DMS79 (cell line): ENCODE measurements at places on chromosomes 12 and 14.

- peak; percentile 49 for DNase-seq
Observed at GRCh38 chr12:132710405-132711079, at the start of gene PGAM5. Gene PGAM5, plus strand, starts transcription at chr12:132710842. Its CDS starts 35 bp downstream, at chr12:132710877.

DNA sequence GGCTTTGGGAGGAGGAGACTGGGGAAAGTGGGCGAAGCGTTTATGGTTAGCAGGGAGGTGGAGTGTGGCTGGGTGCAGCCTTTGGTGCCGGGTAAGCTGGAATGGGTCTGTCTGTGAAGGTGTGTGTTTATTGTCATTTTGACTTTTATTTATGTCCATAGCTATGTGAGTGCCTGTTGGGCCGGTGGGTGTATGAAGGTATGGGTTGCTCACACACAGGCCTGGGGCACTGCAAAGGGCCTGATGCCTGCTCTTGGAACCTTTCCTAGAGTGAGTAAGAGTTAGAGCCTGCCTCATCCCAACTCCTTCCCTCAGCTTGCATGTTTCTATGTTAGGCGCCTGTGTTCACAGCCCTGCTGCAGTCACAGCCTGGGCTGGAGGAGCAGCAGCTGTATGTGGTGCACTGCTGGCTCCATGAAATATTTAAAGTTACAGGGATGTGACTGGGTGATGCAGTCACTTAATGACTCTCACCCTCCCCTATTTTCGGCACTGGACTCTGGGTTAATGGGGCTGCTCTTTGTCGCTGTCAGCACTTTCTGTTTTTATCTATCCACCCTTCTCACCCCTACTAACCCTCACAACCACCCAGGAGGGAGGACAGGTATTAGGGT, 2.6 kb upstream of the PPP1R1A start:
- no peak for DNase-seq

DNA sequence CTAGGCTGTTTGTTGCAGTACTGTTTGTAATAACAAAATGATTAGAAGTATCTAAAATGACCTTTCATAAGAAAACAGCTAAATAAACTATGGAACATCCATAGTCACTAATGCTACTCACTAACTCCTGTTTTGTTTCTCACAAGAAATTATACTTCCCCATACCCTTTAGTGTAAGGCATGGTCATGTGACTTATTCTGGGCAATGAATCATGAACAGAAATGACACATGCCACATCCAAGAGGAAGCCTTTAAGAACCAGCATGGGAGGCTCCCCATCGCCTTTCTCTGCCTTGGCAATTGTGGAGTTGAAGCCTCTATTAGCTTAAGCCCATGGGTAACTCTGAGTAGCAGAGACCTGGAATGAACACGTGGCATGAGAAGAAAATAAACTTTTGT, 49.3 kb downstream of the KSR2 start:
- DNase-seq = no peak

- no peak for DNase-seq
Observed at GRCh38 chr12:28513983-28514382, 323.7 kb downstream of the CCDC91 start.

DNA sequence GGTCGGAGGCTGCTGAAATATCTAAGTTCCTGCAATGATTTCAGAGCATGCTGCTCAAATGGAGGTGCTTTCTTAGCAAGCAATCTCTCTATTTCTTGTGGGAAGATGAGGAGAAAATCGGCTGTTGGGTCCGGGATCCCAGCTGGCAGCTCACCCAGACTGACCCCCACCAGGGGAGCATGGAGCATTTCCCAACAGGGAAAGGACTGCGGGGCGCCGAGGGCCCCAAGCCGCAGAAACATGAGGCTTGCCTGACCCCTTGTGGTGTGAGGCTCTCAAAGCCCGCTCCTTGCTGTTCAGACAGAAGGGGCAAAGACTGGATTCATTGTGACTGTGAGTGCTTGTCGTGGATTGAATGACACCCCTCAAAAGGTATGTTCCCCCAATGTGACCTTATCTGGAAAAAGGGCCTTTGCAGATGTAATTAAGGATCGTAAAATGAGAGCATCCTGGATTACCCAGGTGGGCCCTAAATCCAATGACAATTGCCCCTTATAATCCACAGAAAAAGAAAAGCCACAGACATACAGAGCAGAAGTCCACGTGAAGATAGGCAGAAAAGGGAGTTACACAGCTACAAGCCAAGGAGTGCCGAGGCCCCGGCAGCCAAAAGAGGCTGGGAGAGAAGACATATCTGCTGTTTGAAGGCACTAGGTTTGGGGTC, 116.3 kb upstream of the VASH1 start:
- DNase-seq = peak; percentile 21

DNA sequence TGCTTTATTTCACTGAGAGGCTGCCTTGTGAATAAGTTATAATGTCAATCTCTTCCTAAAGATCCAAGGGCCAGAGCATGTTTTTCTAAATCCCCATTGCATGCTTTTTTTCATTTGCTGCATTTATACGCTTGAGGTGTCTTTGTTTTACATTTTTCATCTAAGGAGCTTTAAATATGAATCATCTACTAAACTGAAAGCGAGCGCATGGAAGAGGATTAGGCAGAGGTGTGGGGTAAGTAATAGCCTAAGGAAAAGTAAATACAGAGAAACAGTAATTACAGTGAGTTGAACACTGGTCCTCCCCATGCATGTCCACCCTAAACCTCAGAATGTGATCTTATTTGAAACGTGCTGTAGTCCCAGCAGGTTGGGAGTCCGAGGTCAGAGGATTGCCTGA, 76.4 kb upstream of the METAP2 start:
- no peak for DNase-seq

DNA sequence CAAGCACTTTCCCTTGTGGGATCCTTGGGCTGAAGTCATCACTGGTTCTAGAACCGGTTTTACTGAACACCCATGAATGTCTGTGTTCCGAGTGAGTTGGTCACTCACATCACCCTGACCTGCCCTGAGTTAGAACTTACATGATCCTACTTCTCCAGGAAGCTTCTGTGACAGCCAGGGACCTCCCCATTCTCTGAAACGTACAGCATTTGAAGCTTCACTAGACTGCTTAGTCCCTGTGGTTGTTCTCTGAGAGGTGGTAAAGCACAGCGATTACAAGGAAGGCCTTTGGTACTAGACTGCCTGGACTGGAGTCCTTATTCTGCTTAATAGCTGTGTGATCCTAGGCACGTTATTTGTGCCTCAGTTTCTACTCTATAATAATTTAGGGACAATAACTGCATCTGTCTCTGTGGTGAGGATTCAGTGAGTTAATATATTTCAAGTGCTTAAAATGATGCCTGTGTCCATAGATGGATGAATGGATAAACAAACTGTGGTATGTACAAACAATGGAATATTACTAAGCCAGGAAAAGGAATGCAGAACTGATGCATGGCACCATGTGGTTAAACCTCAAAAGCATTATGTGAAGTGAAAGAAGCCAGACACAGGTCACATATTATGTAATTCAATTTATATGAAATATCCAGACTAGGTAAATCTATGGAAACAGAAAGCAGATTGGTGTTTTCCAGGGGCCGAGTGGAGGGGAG, 54.7 kb upstream of the DDX11 start:
- no peak for DNase-seq

GRCh38 chr14:105601360-105602242, 75.2 kb downstream of the TMEM121 start:
- DNase-seq = no peak

DNA sequence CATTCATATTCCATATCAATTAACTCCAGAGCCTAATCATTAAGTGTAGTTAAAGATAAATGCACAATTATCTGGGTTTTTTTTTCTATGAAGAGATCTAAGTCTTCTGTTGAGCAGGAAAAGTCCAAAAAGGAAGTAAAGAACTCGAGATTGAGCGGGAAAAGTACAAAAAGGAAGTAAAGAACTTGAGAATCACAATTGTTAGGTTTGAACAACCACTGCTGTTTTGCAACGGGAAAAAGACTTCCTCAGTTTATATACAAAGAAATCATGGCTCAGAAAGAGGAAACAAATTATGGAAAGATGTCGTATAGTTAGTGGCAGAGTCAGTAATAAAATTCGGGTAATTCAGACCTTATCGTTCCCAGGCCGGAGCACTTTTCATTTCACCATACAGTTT, 63.3 kb downstream of the PPP1R12A start:
- no peak for DNase-seq
